NCI-H1048 (cell line): ENCODE measurements at places on chromosomes 12 and 14.

- DNase-seq: no peak
Measured at GRCh38 chr14:77187649-77188012, 6.0 kb downstream of the TMEM63C start.

DNA sequence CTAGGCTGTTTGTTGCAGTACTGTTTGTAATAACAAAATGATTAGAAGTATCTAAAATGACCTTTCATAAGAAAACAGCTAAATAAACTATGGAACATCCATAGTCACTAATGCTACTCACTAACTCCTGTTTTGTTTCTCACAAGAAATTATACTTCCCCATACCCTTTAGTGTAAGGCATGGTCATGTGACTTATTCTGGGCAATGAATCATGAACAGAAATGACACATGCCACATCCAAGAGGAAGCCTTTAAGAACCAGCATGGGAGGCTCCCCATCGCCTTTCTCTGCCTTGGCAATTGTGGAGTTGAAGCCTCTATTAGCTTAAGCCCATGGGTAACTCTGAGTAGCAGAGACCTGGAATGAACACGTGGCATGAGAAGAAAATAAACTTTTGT, 49.3 kb downstream of the KSR2 start:
- no peak for DNase-seq

DNA sequence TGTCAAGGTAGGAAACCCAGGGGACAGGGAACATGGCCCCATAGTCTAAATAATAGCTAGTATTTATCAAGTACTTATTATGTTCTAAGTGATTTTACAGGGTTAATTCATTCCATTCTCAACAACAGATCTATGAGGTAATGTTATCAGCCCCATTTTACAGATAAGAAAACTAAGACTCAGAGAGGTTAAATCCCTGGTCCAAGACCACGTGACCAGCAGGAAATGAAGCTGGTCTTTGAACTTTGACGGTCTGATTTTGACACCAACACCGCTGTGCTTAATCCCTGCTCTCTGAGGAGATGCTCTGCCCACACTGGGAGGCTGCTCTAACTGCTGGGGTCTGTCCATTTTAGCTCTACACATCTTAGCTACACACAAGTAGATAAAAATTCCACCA, 253.5 kb downstream of the SPTSSA start:
- DNase-seq: no peak

GRCh38 chr12:77687321-77687720, 143.4 kb upstream of the NAV3 start:
- no peak for DNase-seq

GRCh38 chr14:32350020-32350419, 20.9 kb downstream of the AKAP6 start:
- DNase-seq: no peak

DNA sequence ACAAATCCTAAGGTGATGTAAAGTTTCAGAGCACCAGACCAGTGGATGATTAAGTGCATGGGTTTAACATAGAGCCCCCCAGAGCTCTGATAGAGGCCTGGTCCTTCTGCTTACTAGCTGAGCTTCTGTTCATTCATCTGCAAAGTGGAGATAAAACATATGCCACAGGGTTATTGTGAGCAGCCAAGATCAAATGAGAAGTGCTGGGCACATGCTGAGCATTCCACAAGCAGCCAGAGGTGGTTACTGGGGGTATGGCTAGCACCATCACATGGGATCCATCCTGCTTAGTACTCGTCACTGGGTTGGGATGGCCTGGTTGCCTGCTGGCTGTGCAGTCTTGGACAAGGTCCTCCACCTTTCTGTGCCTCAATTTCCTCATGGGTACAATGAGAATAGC, 18.0 kb upstream of the SMUG1 start:
- no peak for DNase-seq

DNA sequence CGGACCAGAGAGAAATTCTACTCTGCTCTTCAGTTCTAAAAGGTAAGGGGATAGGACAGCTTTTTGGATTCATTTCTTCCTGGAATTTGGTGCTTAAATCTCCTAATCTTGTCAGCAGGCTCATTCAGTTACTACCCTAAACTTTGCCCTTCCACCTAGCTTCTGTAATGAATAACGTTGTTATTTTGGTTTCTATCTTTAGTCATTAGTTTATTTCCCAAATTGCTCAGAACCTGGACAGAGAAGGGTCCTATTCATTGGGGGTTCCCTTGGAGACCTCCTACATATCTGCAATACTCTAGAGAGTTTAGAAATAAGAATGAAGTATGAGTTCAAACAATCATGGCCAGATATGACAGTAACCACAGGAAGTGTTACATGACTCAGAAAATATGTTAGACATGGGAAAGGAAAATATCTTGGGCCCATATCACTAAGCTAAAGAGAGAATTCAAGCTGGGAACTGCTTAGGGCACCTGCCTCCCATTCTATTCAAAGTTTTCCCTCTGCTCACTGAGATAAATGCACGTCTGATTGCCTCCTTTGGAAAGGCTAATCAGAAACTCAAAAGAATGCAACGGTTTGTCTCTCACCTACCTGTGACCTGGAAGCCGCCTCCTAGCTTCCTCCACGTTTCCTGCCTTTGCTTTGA, 87.9 kb downstream of the GAS2L3 start:
- DNase-seq: no peak

DNA sequence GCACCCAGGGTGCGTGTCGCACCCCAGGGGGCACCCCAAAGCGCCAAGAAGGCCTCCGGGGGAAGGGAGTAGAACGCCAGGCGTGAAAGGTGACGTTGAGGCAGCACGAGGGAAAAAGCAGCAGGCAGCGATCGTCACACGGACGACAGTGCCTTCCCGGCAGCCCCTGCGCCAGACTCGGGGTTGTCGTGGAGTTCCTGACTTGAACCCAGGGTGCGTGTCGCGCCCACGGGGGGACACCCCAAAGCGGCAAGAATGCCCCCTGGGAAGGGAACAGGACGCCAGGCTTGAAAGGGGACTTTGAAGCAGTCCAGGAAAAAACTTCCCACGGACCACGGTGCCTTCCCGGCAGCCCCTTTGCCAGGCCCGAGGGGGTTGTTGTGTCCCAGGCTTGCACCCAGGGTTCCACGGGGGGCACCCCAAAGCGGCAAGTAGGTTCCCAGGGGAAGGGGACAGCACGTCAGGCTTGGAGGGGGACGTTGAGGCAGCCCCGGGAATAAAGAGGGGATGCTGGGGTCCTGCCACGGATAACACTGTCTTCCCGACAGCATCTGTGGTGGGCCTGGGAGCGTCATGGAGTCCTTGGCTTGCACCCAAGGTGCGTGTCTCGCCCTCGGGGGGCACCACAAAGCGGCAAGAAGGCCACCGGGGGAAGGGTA, 159.2 kb upstream of the ALG10B start:
- no peak for DNase-seq

DNA sequence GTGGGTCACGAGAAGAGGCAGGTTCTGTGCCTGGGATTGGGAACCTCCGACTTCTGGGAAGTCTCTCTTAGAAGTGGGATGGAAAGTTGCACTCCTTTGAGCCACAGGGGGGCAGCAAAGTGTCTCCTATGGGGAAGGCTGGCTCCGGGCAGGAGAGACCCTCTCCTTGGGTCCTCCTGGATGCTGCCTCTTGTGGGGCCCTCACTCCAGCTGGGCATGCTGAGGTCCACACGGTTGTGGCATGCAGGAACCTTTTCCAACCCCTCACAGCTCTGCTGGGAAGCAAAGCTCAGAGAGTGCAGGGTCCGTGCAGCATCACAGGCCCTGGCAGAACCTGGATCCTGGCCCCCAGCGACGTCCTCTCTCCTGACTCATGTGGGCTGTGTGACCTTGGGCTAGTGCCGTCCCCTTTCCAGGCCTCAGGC, 17.4 kb downstream of the SDSL start:
- no peak for DNase-seq

DNA sequence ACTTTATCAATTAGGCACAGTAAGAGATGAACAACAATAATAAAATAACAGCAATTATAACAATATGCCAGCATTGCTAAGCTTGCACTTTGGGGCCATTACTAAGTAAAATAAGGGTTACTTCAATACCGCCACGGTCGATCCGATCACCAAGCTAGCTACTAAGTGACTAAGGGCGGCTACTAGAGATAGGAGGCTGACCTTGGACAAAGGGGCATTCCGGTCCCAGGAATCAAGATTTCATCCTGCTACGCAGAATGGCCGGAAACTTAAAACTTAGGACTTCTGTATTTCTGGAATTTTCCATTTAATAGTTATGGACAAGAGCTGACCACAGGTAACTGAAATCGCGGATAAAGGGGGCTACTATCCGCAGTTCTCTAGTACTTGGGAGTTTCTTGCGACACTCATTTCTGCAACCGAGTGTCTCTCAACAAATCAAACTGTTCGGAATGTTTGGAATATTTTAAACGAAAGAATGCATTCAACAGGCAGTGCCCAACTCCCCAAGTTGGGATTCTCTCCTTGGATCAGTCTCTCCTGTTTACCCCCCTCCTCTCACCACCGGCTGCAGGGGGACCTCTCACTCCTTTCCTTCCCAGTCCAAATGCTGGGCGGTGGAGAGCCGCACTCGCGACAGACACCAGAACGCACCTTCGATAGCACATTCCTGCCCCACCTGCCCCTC, 650 bp downstream of the HEBP1 start:
- no peak for DNase-seq

GRCh38 chr12:118015306-118015705, 1.2 kb upstream of the RFC5 start:
- no peak for DNase-seq

GRCh38 chr14:24944800-24945199, 105.1 kb downstream of the STXBP6 start:
- no peak for DNase-seq

- DNase-seq: no peak
Measured at GRCh38 chr14:35390577-35391387, 13.8 kb downstream of the NFKBIA start.

- no peak for DNase-seq
Measured at GRCh38 chr12:132492522-132492921, 2.6 kb downstream of the FBRSL1 start.

DNA sequence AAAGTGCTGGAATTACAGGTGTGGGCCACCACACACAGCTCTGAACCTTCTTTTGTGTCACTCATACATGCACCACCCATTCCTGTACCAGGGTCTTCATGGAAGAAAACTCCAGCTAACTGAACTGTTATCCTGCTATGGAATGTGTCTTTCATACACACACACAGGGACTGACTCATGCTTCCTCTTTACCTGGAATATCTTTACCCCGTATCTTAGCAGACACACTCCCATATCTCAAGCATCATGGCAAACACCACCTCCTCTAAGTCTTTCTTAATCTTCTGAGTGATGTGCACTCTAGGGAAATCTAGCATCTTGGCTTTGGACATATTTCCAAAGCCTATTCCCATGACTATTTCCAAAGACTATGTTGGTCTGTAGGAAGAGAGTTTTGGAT, 35.0 kb upstream of the DTX1 start:
- no peak for DNase-seq

DNA sequence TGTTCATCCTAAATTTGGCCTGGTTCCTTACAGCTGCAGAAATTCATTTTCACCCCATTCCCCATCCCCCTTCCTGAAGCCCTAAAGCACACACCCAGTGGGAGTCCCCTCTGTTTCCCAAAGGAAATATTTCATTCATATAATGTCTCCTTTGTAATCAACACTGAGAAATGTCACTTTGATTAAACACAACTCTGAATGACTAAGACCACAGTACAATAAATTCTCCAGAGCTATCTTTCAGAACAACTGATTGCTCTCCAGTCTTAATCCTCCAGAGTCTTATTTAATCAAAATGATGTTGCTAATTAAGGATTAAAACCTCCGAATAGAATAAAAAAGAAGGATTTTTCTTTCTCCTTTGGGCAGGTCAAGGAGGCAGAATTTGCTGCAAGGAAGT, 6.4 kb downstream of the SLC15A5 start:
- DNase-seq: no peak

DNA sequence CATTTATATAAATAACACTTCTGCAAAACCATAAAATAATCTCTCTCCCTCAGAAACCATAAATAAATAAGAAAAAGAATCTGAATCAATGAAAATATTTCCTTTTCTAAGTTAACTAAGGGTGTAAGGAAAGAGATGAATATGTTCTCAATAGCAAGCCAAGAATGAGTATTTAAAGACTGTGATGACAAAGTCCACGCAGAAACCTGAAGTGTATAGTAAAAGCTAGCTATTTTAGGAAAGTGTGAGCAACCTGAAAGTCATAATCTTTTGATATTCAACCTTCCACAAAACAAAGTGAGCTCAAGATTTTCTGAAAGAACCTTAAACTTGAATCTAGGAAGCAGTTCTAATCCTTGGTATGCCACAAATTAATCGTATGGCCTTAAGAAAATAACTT, 15.9 kb downstream of the EIF2S3B start:
- DNase-seq: no peak

- no peak for DNase-seq
Measured at GRCh38 chr12:6049992-6050391, 74.5 kb downstream of the VWF start.

GRCh38 chr12:132265056-132265800, 64.2 kb downstream of the GALNT9 start:
- DNase-seq: no peak

- no peak for DNase-seq
Measured at GRCh38 chr12:71981149-71981548, 42.5 kb downstream of the TPH2 start.

DNA sequence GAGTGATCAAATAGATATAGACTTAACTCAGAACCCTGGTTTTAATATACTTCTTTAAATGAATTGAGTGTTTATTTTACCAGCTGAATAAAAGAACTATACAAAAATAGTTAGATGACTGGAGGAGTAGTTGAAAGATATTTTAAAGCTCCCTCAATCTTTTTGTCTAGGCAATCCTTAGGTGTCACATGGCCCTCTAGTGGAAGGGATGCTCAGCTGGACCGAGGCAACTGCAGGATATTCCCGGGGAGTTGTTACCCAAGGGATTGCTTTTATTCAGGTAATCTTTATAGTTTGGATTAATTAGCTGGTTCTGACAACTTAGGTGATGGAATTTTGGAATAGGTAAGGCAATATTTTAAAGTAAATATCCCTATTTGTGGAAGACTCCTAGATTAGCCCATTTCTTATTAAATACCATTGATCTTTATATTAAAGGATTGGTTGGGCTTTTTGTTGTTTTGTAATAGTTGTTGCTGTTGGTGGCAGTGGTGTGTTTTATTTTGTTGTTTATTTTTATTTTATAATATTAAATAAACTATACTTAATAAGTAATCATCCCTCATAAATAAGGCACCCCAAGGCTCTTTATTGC, 57.1 kb downstream of the ZDHHC17 start:
- no peak for DNase-seq

DNA sequence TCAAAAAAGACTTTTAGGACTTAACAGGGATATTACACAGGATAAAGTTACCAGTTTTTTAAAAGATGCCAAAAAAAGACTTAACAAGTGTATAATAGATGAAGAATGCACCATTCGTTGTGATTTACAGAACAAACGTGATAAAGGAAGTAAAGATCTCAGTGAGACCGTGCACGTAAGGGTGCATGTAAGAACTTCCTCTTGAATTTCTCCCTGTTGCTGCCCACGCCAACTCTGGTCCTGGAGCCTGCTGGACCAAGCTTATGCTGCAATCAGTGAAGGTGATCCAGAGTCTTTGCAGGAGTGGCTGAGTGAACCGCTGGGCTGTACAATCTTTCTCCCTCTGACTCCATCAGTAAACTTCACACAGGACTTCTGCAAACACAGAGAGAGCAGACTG, 593.7 kb downstream of the TMEM121 start:
- no peak for DNase-seq

- no peak for DNase-seq
Measured at GRCh38 chr12:90543841-90544240, 411.1 kb downstream of the CCER1 start.

- no peak for DNase-seq
Measured at GRCh38 chr14:77043984-77044485, 15.5 kb upstream of the IRF2BPL start.
